CMK (cell line): ENCODE measurements at places on chromosomes 5 and 9.

GRCh38 chr9:135969064-135969683 is 8.0 kb upstream of the UBAC1 start:
- no peak for DNase-seq

- DNase-seq = no peak
Observed at GRCh38 chr5:122500245-122501088, 188.4 kb downstream of the SNCAIP start.

GRCh38 chr9:132973713-132974112 is 4.8 kb upstream of the GFI1B start:
- no peak for DNase-seq

DNA sequence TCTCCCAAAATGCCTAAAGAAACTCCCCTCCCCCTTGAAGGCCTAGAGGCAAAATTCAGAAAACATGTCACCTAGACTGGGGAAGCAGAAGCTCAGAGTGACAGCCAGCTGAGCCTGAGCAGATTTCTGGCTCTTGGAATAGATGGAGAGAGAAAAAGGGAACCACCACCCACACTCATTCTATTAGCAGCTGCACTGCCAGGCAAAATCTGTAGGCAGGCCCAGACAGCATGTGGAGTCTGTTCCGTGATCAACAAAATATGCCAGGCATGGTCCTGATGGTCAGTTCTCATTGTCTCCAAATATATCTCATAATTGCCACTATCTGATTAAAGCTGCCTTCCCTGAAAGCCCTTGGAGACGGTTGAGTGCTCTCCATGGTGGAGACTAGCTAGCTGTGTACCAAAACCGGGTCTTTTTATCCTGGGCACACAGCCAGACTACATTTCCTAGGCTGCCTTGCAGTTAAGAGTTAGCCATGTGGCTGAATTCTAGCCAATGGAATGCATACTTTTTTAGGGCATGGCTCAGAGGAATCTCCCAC is 131.7 kb upstream of the GPR151 start:
- no peak for DNase-seq

DNA sequence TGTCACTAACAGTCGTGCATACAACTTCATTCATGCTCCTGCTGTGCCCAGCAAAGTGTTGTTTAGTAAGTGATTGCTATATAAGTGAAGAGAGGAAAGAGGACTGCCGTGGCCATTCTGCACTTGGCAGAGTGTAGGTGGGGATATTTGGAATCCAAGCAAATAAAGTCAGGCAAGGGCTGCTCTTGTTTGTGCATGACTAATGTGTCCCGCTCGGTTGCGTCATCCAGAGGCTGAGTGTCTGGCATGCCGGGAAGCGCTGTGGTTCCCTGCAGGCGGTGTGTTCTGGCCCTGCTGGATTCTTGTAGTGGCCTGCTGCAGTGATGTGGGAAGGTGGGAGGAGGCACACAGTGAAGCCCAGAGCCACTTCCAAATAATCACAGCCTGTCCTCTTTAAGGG is 136.9 kb upstream of the ANKH start:
- DNase-seq = no peak

GRCh38 chr9:120734607-120735410 is 20.5 kb upstream of the MEGF9 start:
- no peak for DNase-seq

- DNase-seq = no peak
Observed at GRCh38 chr9:83209188-83209731, 146.3 kb upstream of the RASEF start.

DNA sequence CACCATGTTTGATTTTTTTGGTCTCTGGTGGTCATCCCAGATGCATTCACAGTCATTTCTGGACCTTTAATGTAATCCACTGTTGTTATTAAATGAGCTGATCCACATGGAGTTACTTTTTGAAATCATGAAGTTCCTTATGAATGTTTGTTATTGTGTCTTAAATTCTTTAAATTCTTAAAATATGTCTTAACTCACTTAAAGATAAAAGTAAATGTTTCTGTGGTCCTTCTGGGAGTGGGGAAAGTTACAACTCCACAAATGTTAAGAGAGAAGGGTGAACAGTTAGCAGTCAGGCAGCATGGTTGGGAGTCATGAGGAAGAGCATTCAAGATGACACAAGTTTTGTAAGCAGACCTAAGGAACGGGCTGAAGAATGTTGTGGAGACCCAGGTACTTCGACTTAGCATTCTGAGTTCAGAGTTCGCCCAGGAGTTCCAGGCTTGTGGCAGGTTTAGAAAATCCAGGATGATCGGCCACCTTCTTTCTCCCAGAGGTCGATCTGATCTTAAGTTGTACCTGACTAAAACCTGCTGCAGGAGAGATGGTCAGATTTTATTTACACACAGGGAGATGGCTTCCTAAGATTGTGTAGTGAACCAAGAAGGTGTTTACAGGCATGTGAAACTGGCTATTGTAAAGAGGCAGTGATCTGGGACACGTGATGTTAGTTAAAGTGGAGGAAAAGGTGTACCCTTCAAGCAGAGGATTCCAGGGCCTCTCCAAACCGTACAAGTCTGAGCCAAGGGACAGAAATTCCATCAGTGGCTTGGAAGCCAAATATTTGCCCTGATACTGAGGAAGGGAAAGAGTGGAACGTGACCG is 17.2 kb downstream of the SLC1A1 start:
- DNase-seq = no peak

DNA sequence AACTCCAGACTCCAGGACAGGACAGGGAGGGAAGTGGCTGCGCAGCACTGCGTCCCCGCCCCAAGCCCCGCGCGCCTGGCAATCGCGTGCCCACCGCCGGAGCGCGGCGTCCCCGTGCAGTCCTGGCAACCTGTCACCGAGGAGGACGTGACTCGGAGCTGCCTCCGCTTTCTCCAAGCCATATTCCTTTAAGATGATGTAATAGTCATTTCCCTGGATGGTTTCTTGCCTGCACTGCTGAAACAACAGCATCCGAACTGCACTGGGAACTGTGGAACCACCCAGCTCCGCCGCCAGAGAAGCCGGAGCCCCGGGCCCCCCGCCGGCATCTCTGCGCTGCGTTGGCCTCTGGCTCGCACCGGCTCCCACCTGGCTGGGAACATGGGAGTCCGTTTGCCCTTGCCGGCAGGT is 34.5 kb downstream of the KCTD16 start:
- no peak for DNase-seq

DNA sequence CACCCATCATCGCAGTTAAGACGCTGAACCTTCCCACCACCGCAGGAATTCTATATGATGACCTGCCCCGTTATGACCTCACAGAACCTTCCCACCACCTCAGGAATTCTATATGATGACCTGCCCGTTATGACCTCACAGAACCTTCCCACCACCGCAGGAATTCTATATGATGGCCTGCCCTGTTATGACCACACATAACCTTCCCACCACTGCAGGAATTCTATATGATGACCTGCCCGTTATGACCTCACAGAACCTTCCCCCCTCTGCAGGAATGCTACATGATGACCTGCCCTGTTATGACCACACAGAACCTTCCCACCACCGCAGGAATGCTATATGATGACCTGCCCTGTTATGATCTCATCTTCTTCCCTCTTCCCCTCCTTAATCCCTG is 64.3 kb downstream of the IRX1 start:
- DNase-seq = no peak

DNA sequence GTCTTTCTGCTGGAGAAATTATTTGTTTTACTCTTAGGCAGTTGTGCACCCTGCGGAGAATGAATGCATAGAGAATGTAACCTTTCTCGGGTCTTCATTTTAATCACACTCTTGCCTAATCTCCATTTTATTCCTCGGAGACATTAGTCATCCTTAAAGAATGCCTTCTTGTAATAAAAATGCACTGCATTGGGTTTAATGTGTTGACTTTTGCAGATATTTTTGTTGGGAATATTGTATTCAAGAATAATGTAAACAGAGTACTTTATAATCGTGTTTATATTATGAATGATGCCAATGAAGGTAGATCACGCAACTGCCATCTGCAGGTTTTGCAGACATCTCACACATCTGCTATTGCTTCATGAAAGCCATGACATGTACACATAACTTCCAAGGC is 1093.9 kb upstream of the CDH6 start:
- no peak for DNase-seq

GRCh38 chr9:124470306-124470705 is 20.1 kb downstream of the ADGRD2 start:
- DNase-seq = no peak

- DNase-seq = no peak
Observed at GRCh38 chr9:132948482-132949050, 4.2 kb upstream of the TSC1 start.

- DNase-seq = no peak
Observed at GRCh38 chr9:70020991-70021571, 22.6 kb upstream of the MAMDC2 start.

GRCh38 chr5:22644859-22645258 is 208.3 kb downstream of the CDH12 start:
- no peak for DNase-seq

DNA sequence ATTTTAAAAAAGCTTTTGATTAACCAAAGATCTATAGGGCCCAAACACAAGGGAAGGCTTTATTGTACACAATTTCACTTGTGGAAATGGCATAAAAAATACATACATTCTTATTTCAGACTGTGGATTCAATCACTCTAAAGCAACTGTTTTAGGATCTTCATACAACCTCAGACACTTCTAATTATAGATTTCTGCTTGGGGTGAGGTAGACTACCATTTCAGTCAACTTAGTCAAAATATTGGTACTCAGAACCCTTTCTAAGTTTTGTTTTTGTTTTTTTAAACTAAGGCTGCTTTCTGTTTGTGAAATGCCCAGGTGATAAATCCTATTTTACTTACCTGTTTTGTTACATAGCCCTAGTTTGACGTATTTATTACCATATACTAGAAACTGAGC is 284.5 kb upstream of the RASA1 start:
- DNase-seq = no peak

- DNase-seq = no peak
Observed at GRCh38 chr5:160475864-160476438, 54.3 kb downstream of the PTTG1 start.

DNA sequence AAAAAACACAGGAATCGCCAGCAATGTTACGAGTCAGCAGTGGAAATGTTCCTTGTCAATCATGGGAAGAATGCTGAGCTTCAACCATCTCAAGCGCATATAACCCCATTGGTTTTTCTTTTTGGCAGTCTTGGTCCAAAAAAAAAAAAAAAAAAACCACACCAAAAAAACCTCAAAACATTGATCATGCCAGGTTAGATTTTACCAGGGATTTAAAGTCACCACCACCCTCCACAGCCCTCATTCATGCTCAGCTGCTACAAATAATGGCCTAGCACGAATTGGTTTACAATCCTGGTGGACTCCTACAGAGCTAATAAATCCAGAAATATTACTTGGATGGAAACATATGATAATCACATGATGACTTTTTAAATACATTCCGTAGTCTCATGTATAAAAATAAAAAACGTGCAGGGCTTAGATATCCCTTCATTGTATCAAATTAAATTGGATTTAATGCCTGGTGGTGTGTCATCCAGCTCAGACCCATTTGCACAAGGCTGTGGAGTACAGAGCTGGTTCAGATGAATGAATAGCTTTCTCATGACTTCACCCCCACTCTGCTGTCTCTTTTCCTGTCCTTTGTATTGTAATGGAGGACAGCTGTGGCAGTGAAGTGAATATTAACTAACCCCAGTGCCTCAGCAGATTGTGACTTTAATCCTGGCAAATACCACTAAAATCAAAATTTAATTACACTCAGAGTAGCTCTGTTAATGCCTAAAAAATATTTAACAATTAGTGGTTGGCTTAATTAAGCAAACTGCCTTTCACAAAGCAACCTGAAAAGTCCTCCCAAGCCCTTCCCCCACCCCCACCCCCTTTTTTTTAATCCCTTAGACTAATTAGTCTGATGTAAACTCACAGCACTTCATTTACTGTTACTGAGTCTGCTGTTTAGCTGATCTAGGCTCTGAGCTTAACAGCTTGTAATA is 626.5 kb upstream of the ZNF608 start:
- DNase-seq = no peak

- no peak for DNase-seq
Observed at GRCh38 chr5:125550274-125550673, 803.8 kb upstream of the ZNF608 start.

DNA sequence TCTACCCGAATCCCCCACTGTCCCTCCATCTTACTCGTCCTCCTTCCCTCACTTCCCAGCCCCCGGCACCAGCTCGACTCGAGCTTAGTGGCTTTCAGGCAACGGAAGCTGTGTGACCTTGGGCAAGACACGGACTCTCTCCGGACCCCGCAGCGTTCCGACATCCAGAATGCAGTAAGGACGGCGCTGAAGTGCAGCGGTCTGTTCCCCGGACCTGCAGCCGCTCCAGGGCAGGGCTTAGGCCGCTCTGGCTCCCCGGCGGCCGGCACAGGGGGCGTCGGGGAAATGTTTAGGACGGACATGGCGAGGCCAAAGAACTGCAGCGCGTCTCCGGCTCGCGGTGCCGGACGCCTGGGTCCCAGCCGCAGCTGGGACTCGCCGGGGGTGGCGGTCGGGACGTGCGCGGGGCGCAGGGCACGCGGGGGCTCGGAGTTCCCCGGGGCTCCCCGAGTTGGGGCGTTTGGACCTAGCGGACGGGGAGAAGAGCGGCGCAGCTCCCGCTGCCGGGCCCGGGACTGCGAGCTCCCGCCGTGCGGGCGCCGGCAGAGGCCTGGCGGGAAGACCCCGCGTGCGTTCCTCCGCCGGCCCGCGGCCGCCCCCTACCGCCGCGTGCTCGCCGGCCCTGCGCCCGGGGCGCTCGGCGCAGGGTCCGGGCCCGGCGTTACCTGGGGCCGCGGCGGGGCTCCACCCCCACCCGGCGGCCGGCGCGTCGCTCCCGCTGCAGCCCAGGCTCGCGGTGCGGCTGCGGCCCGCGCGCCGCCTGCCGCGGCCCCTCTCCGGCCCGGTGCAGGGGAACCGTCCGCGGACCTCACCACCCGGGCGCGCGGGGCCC is 5.6 kb upstream of the RNF44 start:
- no peak for DNase-seq

GRCh38 chr5:36691226-36691625 is 84.8 kb downstream of the SLC1A3 start:
- no peak for DNase-seq

- no peak for DNase-seq
Observed at GRCh38 chr5:38330207-38330606, 71.8 kb downstream of the EGFLAM start.

- DNase-seq = no peak
Observed at GRCh38 chr5:122121479-122122465, 7.6 kb upstream of the ZNF474 start.

DNA sequence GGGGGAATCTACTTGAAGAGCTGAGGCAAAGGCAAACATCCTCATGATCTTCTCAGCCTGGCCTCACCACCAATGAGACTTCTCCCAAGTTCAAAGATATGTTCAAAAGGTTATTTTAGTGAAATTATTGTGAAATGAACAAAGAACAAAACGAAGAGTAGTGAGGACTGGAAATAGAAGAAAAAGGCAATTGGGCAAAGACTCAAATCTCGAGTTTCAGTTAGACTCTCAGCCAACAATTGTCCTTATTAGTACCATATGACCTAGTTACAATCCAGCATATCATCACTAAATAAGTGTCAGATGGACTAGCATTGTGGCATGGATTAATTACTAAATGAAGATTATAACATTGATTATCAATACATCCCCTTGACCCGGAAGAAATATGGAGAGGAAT is 9.0 kb downstream of the ZNF474 start:
- no peak for DNase-seq

- DNase-seq = no peak
Observed at GRCh38 chr5:54520438-54520846, 2.9 kb downstream of the SNX18 start.
